ENCODE measurements at places on chromosomes 11 and 22.
A peak's percentile ranks its signal among the peaks of the same experiment; 100 is the strongest.

- DNase-seq: peak; percentile 70
Observed at GRCh38 chr22:23849009-23850006, 8.4 kb upstream of the SLC2A11 start.

DNA sequence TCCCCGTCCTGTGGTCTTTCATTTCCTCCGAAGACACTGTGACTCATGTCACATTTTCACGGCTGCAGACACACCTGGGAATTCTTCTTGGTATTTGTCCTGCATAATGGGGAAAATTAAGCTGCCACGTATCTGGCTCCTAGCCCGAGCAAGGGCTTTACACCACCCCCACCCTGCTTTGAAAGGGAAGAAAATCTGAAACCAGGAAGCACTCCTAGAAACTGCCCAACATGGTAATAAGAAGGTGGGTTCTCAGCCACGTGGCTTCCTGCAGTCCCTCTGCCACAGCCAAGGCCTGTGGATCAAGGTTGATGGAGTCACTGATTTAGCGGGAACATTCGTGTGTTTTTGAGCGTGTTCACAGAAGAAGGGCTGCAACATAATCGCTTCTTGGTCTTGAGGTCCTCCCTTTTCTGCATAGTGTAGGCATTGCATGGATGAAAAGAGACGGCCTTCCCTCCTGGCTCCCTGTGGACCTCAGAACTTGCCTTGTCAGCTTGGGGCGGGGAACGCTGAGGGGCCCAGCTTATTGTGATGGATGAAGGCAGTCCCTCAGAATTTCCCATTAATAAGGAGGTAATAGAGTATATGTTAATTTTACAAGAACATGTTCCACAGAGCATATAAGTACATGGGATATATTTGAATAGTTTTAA is 292.0 kb downstream of the NTM start:
- DNase-seq: no peak

DNA sequence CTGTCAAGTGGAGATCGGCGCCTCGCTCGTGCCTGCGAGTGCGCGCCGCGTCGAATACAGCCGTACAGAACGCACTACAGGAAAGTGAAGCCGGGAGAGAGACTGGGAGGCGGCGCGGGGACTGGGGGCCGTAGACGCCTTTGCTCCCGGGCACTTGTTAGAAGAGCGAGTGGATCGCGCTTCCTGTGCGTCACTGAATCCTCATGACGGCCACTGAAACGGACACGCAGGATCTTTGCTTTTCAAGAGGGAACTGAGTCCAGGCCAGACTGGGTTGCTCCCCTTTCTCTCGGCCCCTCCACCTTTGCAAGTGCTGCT is 314 bp downstream of the RIC8A start:
- DNase-seq: no peak

DNA sequence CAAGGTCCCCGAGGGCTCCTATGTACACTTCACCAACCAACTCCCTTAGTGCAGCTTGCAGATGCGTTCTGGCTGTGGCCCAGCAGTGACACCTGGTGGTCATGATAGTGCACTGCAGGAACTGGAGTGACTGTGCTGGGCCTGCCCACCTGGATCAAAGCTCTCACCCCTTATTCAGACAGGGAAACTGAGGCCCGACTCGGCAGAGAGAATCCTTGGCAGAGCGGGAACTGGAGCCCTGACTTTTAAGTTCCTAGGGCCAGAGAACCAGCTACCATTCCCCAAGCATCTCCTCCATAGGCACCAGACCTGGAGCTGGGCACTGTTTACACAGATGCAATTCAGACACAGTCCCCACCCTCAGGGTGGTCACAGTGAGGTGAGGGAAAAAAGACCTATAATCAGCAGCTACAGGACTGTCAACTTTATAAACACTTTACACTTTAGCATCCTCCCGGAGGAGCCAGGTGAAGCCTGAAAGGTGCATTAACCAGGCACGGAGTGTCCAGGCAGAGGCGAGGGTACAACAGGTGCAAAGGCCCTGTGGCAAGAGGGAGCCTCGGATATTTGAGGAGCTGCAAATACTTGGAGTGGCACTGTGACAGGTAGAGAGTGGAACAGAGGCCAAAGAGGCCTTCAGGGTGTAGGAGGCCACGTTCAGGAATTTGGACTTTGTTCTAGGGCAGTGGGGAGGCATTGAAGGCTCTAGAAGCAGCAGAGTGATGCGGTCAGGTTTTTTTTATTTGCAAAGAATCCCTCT is 22.0 kb downstream of the RHBDD3 start:
- DNase-seq: peak; percentile 81

DNA sequence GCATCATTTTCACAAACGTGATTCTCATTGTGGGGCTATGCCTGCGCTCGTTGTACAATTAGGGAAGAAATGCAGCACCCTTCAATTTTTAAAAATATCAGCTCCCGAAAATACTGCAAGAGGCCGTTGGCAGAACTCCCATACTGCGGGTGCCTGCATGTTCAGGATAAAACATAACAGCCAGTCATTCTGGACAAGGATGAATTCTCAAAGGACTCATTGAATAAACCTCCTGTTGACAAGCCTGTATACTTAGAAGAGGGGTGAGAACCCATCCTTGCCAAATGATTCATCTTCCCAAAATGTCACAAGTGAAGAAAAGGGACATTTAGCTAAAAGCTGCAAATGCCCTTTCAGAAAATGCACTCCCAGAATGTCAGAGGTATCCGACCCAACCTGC is 141.9 kb downstream of the CSNK2A3 start:
- no peak for DNase-seq

DNA sequence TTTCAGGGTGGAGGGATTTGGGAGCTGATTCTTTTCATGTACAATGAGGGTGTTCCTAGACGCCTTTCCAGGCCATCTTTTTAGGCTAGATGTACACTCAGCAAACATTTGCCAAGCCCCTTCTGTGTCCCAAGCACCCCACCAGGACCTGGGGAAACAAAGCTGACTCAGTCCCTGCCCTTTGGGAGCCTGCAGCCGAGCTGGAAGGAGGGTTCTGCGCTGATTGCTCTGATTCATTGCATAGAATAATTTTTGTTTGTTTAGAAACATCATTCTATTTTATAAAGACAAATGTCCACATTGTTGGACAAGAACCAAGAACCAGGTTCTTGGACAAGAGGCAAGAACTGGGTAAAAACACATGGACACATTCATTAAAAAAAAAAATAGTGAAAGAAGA is 16.7 kb downstream of the TP53AIP1 start:
- no peak for DNase-seq

DNA sequence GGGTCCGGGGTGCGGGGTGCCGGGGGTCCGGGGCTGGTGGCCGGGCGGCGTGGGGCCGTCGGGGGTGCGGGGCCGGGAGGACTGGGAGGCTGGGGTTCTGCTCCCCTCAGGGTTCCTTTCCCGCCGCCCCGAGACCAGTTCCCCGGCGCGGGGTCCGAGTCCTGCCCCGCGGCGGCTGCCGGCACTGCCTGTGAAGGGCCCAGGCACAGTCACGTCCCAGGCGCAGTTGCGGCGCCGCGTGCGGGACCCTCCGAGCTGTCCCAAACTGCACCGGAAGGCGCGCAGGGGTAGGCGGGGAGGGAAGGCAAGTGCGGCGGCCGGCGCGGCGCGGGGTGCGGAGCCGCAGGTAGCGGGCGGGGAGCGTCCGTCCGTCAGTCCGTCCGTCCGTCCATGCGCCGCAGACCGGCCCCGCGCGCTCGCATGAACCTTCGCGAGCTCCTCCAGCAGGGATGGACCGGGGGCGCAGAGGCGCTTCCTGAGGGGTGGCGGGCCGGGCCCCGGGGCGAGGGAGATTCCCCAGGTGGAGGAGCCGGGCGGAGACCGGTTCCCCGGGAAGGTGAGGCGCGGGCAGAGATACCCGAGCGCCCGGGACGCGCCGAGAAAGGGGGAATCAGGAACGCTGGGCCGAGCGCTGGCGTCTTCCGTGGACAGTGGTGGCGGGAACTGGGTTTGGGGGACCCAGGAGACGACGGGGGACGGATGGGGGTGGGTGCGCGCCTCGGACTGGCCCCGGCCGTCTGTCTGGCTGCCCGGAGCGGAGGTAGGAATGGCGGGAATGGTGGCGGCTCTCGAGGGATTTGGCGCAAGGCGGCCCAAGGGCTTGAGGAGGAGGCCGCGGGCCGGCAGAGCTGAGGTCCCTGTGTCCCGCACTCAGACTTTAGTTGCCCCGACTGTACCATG is 3.1 kb upstream of the ADORA2A start:
- DNase-seq: no peak

GRCh38 chr11:94543695-94544645 is at the start of gene FUT4:
Gene FUT4, plus strand, starts transcription at chr11:94543921. Its CDS starts 213 bp downstream, at chr11:94544134.
- peak; percentile 83 for DNase-seq

GRCh38 chr11:93248602-93249001 is 50.8 kb upstream of the SLC36A4 start:
- no peak for DNase-seq

DNA sequence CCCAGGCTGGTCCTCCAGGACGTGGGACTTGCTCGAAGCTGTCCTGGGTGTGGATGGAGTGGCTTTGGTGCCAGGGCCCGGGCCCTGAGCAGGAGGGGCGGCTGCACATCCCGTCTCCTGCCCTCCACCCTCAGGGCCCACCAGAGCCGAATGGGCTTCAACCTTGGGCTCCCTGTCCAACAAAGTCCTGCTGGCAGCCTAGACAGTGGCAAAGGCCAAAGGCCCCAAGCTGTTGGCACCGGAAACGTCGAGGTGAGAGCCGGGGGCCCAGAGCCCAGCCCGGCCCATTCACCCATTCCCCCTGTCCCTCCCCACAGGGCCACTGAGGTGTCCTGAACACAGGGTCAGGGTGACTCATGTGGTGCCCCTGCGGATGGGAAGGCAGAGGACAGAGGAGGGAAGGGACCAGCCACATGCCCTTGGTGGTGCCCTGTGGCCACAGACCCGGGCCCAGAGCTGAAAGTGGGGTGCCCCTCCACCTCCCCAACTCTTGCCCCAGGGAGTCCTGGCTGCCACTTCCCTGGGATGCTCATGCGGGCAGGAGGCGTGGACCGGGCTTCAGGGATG is 9.1 kb downstream of the TSPAN32 start:
- no peak for DNase-seq

DNA sequence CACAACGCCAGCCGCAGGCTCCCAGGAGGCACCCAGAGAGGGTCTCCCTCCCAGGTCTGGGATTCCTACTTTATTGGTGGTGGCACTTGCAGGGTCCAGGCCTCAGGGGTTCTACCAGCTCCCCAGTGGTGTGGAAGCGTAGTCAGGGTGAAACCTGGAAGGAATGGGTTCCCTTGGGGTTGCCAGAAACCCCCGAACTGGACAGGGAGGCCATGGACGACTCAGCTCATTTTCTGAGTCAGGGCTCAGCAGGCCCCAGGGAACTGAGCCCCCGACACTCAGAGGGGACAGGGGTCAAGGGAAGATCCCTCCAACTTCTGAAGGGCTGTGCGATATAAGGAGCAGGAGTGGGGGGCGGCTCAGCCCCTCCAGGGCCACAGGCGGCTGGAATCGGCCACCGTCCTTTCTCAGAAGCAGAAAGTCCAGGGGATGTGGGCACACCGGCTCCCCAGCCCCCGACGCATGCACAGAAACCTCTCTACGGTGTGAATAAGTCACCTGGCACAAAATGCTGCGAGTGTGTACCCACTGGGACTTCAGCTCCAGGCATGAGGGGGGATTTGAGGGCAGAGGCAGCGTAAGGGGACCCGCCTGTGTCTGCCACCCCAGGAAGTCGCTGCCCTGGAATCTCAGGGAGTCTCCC is 25.1 kb downstream of the MRGPRG start:
- no peak for DNase-seq

DNA sequence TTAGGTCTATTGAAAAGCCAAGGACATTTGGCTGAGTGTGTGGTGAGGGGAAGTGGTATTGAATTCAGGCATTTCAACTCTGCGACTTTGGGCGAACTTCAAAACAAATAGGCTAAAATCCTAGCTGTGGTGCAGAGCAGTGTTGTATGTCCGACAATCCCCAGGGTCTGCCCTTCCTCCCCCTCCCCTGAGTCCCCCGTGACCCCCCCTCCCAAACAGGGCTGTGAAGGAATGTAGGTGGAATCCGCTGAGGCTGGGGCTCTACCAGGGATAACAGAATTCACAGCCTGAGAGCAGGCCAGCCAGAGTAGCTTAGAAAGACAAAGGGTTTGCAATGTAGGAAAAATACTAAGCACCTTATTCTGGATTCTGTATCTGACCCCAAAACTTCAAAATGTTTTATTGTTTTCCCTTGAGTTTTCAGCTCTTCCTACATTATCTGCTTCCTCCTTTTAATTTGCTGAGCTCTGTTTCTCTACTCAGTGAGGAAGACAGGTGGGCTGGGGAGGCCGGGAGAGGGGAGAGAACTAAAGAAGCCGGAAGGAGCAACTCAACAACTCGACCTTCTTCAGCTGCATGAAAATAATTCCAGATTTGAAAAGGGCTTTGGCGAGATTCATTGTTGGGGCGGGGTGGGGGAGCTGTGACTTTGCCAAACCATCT is 315.2 kb downstream of the BLID start:
- no peak for DNase-seq

DNA sequence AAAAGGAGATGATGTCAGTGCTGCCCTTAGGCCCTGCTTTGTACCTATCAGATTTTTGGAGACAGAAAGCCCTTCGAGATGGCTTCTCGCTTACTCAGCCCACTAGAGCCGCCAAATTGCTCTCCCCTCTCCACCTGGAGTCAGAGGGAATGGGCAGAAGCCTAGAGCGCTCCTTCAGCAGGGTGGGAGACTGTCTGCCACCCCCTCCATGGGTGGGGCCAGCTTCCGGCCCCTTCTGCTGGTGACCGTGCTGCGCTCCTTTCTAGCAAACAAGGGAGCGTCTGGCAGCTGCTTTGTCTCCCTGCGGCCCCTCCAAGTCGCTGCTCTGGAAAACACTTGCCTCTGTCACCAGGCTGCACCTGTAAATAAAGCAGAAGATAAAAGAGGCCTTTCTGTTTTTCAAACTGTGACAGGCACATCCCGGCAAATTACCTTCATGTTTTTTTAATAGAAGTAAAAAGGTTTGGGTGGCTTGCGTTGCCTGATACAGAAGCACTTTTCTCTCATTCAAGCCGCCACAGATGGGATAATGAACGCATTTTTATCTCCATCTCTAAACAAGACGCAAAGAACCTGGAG is 145.7 kb upstream of the NECTIN1 start:
- DNase-seq: no peak

- no peak for DNase-seq
Observed at GRCh38 chr22:23077627-23078461, 7.5 kb downstream of the GNAZ start.

- no peak for DNase-seq
Observed at GRCh38 chr11:115334932-115335788, 169.1 kb downstream of the CADM1 start.
